ENCODE measurements at places on chromosomes 5 and 9.

DNA sequence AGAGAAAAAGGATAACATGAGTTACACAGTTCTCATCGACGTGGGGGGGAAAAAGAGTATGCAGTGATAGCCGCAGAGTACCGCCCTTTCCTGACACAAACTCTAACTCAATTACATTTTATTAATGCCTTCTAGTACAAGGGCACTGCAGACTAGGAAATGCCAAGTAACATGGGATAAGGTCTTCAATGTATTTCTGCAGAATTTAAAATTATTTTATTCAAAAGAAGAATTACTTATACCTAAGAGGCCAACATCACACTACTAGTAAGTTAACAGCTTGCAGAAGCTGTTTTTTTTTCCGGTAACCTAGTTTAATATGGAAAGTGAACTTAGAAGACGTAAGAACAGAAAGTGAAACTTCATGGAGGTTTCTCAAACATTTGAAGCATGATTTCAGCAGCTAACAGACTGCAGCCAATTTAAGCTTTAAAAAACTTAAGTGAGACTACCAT, 3.9 kb downstream of the SETX start:
- DNase-seq, result no peak

- DNase-seq, result no peak
Observed at GRCh38 chr9:119836036-119836435, 466.8 kb upstream of the BRINP1 start.

GRCh38 chr5:132176521-132176945, 51.1 kb downstream of the P4HA2 start:
- no peak for DNase-seq

DNA sequence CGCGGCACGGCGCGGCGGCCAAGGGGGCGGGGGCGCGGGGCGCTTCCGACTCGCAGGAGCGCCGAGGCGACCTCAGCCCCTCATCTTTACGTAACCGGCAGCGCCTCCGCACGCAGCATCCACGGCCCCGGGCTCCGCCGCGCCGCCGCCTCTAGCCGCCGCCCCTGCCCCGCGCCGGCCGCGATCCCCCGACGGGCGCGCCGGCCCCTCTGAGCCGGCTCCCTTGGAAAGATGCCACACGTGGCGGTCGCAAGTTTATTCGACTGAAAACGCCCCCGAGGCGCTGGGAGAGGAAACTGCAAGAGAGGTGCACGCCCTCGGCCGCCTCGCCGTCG, 1.0 kb downstream of the KLF9 start:
- DNase-seq, result no peak

DNA sequence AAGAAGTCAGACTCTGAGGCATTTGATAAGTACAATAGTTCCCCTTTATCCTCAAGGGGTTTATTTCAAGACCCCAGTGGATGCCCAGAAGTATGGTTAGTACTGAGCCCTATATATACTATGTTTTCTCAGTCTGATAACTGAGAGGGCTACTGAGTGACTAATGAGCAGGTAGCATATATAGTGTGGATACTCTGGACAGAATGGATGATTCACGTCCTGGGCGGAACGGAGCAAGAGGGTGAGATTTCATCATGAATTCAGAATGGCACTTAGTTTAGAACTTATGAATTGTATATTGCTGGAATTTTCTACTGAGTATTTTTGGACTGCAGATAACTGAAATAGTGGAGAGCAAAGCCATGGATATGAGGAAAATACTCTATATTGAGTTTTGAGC, 457.6 kb downstream of the PLK2 start:
- no peak for DNase-seq

GRCh38 chr9:94150279-94150828, 66.1 kb downstream of the PTPDC1 start:
- no peak for DNase-seq

DNA sequence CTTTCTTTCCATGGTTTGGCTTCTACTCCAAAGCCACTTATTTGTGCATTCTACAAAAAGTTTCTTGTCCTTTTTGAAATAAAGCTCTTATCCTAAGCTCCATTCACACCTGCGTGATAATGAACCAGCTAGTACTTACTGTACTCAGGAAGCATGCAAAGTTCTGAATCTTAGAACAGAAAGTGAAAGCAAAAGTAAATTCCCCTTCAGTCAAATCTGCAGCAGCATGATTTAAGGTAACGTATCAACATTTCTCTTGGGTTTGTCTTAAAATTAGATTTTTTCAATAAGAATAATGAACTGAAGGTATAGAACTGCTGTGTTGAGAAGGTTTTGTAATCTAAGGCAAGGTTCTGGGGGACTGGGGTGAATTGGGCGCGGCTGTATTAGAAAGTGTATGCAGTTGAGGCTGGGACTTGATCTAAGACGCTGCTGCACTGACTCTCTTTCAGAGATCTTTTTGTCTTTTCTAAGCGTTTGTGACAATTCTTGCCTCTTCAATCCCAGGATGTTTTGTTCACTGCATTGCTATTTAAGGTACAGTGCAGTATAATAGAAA, at the start of gene ERAP2:
ERAP2 (plus strand) TSS at position 209 of the 559 bp plus-strand sequence. CDS start 3,186 bp downstream, outside the sequence.
- DNase-seq, result no peak

DNA sequence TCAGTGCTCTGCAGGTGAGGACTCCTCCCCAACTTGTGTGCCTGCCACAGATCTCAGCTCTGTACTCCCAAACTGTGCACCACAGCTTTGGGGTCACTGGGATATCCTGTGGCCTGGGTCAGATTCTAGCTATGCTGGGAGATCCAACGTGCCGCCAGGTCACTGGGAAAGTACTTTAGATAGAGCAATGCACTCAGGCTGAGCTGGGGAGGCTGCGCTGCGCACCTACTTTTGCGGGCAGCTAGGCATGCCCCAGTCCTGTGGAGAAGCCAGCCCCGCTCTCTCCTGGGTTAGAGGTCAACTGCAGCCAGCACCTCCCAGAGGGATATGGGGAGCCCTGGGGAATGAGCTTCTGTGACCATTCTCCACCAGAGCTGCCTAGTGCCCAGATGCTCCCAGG, 552.1 kb upstream of the CDH9 start:
- DNase-seq, result no peak

GRCh38 chr9:15725953-15726352, 173.1 kb downstream of the CCDC171 start:
- no peak for DNase-seq

GRCh38 chr9:130927995-130928900, 10.8 kb downstream of the FIBCD1 start:
- no peak for DNase-seq

- no peak for DNase-seq
Observed at GRCh38 chr5:74179701-74180100, 460.8 kb downstream of the ENC1 start.

GRCh38 chr5:91318724-91319123, 64.4 kb downstream of the ARRDC3 start:
- DNase-seq, result no peak

- no peak for DNase-seq
Observed at GRCh38 chr9:18261181-18261580, 212.8 kb upstream of the ADAMTSL1 start.

GRCh38 chr9:115524453-115525059, 406.6 kb upstream of the TNC start:
- DNase-seq, result no peak

GRCh38 chr5:95773335-95774059, 42.4 kb downstream of the RHOBTB3 start:
- no peak for DNase-seq

DNA sequence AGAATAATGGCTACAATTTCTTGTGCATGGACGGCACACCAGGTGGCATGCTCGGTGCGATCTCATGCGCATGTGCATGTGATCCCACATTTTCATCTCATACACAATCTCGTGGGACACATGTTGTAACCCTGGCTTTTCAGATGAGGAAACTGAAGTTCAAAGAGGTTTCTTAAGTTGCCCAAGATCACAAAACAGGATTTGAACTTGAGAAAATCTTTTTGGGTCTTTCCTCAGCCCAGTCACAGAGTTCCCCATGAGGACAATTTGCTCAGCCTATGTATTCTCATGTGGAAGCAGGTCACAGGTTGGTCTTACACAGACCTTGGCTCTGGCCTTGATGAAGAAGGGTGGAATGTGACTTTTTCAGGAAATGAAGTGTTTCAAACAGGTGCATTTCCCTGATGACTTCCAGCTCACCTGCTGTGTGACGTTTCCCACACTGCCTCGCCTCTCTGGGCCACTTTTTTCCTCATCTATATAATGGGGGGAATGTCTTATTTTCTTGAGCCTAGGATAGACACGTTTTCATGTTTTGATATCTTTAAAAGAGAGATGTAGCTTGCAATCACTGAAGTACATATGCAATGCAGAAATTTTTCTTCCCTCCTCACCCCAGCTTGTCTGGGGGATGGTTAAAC, 7.1 kb upstream of the ORM1 start:
- no peak for DNase-seq

GRCh38 chr9:122526602-122527001, 491 bp downstream of the OR1N1 start:
- DNase-seq, result no peak

GRCh38 chr5:23208959-23209431, 298.4 kb upstream of the PRDM9 start:
- no peak for DNase-seq

GRCh38 chr5:74257645-74258313, 382.7 kb downstream of the ENC1 start:
- DNase-seq, result no peak

DNA sequence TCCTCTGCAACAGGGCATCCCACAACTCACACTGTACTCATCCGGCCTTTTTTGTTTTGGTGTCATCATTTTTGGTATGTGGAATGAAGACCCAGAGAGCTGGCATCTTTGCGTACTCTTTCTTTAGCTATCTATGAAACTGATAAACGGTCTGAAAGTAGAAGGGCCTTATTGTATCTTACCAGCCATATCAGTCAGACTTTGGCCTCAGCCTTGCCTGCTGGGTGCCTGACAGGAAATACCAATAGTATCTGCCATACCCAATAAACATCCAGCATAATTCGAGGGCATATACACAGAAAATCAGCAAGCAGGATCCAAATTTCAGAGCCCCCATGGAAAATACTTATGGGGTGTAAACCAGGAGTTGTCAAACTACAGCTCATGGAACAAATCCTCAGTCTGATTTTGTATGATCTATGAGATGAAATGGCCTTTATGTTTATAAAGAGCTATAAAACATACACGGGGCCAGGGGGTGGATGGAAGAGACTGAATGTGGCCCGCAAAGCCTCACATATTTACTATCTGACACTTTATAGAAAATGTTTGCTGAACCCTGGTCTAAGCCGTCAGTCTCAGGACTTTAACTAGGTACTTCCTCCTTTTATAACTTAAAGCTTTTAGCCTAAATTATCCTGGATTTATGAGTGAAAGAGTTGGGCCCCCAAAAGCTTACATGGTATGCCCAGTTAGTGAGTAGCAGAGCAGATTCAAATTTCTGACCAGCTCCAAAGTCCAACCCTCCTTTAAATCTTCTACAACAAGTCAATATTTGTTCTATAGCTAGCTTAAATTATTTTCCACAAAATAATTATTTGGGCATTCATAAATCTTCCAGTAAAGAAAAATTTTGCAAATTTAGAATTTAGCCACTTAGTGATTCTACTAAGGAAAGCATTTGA, 308.0 kb upstream of the PUM3 start:
- DNase-seq, result no peak

DNA sequence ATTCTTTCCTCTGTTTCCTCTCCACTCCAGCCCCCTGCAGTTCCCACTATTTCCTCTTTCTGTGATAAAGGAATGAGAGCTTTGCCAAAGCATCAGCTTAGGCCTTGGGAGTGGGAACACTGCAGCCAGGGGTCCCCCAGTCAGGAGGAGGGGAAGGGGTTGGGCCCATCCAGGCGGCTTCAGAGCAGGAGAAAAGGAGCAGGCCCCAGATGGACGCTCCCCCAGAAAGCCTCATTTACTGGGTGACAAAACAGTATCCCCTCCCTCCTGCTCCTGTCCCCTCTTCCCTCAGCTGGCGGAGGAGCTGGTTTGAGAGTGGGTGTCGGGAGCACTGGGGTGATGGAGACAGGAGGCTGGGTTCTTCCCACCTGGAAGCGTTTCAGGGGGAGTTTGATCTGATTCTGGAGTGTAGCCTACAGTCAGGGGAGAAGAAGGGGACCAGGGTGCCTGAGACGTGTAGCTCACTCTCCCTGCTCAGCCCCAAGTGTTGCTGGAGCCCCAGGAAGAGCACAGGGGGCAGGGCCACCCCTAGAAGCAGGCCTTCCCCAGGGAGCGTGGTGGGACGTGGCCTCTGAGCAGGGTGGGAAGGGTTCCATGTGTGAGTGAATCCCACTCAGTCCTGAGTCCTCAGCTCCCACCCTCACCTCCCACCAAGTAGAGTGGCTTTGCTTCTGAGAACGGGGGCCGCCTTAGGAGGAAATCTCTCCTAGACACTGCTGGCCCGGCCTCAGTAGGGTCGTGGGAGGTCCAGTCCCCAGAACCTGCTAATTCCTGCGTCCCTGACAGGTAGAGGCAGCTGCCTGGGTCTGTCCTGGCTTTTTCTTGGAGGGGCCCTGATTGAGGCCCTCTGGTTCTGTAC, 173.1 kb downstream of the CACNA1B start:
- DNase-seq, result no peak

DNA sequence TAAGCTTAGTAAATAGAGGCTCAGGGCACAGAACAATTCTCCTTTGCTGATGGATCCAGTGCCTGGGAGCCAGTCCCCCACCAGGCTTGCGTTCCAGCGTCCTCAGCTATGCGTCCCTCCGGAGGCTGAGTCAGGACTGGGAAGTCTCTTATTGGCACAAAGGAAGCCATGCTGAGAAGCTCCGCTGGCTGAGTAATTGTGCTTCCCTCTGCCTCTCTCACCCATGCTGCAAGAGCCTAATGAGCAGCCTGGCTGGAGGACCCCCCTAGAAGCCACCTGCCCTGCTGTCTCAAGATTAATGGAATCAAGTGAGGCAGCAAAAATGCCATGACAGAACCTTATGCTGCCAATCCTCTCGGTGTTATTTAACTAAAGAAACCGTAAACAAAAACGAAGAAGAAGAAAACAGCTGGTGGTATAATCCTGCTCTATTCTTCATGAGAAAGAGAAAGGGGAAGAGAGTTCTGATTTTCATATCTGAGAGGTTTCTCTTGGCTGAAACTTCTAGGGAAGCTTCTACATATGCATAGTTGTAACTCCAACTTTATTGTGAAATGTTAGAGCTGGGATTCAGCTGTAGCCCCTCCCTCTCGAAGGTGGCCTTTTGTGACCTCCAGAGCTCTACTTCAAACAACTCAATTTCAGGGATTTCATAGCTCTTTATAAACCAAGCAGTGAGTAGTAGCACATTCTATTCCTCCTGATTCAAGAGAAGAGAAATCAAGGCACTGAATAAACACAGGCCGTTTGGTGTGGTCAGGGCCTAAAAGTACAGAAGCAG, 185.4 kb upstream of the SEMA6A start:
- no peak for DNase-seq

DNA sequence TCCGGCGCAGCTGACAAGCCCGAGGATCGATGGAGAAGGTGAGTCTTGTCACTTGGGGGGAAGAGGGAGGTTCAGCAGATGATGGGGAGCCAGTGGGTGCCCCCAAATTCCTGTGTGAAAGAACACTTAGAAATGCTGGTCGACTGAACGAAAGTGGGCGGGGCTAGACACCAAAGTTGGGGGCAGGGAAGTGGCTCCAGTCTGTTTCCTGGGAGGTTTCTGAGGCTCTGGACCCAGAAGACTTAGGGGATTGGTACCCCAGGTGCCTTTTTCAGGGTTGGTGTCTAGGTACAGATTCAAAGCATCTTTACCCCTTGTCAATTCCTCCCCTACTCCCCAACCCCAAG, 278.6 kb downstream of the ZSWIM6 start:
- DNase-seq, result no peak

GRCh38 chr9:27622693-27623340, 49.5 kb upstream of the C9orf72 start:
- DNase-seq, result no peak

Measured in stimulated activated CD4-positive, alpha-beta T cell treated with anti-CD3 and anti-CD28 coated beads, Interleukin-1b, Interleukin-23, amount 100 ng/mL, for 1 hour (primary cell).